ENCODE measurements at places on chromosomes 7 and 10.

GRCh38 chr10:128922619-128923196 is 544.3 kb upstream of the MGMT start:
- DNase-seq: no peak

GRCh38 chr7:27187475-27188385 is 2.7 kb upstream of the HOXA11 start:
- DNase-seq: no peak

DNA sequence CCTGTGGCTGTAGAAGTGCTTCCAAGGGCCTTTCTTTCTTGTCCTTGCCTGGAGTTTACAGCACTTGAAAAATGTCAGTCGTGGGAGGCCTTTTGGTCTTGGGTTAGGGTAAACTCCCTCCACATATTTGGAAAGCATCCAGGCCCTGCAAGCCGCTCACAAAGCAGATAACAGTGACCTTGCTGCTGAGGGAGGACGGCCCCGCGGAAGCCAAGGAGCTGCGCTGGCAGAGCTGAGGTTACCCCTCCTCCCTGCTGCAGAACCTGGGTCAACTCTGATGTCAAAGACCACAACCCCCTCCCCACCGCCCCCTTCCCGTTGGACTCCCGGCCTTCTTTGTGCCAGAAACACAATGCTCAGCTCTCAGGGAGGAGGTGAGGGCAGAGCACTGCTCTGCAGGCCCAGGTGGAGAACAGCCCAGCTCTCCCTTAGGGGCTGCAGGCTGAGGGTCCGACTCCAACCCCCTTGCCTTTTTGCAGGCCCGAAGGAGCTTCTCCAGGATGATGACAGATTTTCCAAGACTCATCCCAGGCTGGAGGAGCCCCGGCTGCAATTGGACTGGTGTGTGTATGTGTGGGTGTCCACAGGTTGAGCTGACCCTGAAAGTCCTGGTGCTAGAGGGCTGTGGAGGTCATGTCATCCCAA is 957.6 kb upstream of the ZNF722 start:
- no peak for DNase-seq

- DNase-seq: no peak
Measured at GRCh38 chr10:89808842-89809241, 107.5 kb downstream of the KIF20B start.

GRCh38 chr7:102222445-102222844 is 64.2 kb upstream of the SH2B2 start:
- no peak for DNase-seq

DNA sequence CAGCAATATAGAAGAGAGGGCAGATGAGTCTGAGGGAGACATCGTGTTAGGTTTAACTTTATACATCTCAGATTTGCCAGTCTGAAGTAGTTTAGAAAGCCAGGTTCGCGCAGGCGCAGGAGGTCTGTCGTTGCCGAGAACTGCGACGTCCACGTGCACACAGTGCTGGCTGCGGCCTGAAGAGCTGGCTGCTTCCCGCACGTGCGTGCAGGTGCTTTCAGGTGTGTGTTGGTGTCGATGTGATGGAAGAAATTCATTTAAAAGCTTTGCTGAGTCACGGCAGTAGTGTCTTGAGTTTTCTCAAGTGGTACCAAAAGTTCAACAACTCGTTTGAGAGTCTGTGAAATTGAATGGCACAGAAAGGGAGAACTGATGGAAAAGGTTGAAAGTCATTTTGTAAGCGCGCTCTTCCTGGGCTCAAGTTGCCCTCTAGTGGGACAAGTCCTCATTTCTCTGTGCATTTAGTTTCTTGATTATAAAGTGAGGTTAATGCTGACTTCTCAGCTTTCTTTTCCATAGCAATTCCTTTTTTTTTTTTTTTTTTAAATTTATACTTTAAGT is 18.6 kb downstream of the WDR37 start:
- DNase-seq: no peak

GRCh38 chr10:105982735-105983134 is 1181.8 kb downstream of the SORCS1 start:
- DNase-seq: no peak

GRCh38 chr10:69757553-69758309 is 44.0 kb upstream of the COL13A1 start:
- no peak for DNase-seq

DNA sequence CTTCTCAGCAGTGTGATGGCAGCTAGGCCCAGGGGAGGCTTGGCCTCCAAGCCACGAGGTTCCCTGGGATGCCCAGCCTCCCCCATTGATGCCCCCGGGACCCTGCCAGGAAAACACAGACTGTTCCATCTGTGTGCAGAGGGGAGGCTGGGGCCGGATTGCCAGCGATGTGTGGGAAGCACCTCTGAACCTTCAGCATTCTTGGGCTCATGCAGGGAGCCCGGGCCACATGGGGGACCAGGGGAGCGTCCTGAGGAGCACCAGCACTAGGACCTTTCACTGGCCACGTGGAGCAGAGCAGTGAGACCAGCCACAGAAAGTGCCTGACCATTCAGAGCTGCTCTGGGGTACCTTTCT is 2.6 kb downstream of the IMPDH1 start:
- no peak for DNase-seq

GRCh38 chr10:111175787-111176186 is 99.0 kb downstream of the ADRA2A start:
- DNase-seq: no peak

Measured in HTR-8/SVneo (cell line).